ENCODE measurements at places on chromosomes 11 and 22.

DNA sequence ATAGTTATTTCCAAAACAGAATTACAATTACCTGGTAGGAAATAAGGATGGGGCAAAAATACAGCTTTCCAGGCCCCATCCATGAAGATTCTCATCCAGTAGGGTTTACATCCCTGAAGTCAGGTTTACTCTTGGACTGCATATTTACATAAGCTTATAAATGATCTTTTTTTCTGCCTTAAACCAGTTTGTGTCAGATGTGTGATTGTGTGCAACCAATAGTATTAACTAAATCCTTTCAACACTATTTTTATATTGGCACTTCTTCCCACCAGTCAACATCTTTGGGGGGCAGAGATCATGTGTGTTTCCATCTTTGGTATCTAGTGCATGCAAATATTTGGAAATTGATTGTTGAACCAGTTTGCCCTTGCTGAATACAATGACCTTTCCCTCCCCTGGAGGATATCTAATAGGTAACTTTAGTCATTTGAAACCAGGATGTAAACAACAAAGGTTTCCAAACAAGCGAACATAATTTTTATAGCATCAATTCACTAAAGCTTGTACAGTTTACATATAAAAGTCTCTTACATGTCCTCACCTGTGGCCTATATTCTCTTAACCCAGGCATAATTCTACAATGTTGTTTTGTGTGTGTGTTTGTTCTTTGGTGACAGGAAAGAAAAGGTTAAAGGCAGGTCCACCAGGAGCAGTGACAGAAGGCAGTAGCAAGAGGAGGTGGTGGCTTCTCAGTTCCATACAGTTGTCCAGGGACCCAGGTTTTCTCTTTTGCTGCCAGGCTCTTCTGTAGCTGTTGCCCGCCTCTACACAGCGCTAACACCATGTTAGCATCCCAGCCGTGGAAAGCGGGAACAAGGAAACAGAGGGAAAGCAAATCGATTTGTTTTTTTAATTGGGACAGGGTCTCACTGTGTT is 1.7 kb upstream of the ME3 start:
- DNase-seq, result no peak

DNA sequence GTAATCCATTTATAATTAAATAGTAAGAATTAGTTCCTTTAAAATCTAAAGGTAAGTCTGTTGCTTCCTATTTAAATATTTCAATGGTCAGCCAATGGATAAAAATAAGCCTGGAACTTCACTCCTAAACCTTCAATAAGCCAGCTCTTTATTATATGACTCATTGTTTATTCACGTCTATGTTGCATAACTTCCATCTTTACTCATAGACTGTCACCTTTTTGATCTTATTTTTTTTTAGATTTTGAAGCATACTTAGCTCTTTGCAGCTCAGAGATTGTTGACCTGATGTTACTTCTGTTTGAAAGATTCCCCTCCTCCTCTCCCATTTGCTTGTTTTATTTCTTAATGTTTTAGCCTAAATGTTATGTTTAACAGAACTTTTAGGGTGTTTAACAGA is 1571.2 kb upstream of the RAG2 start:
- DNase-seq, result no peak

DNA sequence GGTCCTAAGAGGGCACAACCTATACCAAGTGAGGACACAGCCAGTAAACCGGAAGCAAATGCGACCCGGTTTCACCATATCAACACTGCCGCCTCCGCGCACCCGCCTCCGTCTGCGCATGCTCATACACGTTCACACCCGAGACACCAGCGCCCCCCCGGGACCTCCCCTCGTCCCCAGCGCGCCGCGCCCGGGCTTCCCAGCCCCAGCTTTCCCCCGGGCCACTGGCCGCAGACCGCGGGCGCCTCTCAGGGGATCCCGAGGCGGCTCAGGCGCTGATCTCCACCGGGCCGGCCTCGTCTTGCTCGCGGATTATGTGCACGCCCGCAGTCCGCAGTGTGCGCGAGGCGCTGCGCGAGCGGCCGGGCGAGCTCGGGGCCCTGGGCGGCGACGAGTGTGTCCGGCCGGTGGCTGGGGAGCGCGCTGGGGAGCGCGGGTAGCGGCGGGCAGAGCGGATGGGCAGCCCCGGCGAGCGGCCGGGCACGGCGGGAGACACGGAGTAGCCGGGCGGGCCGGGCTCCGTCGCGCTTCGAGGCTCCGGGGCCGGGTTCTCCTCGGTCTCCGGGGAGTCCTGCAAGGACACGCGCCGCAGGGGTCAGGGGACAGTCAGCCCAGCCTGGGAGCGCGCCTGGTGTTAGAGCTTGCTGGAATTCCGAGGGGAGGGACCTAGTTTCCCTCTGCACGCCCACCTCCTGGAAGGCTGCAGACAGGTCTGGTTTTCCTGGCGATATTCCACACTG is 2.0 kb downstream of the HEPN1 start:
- DNase-seq, result peak; percentile 91

- no peak for DNase-seq
Measured at GRCh38 chr11:133787379-133788141, 57.8 kb downstream of the SPATA19 start.

GRCh38 chr11:83922318-83922717 is 636.2 kb upstream of the CCDC90B start:
- DNase-seq, result no peak

DNA sequence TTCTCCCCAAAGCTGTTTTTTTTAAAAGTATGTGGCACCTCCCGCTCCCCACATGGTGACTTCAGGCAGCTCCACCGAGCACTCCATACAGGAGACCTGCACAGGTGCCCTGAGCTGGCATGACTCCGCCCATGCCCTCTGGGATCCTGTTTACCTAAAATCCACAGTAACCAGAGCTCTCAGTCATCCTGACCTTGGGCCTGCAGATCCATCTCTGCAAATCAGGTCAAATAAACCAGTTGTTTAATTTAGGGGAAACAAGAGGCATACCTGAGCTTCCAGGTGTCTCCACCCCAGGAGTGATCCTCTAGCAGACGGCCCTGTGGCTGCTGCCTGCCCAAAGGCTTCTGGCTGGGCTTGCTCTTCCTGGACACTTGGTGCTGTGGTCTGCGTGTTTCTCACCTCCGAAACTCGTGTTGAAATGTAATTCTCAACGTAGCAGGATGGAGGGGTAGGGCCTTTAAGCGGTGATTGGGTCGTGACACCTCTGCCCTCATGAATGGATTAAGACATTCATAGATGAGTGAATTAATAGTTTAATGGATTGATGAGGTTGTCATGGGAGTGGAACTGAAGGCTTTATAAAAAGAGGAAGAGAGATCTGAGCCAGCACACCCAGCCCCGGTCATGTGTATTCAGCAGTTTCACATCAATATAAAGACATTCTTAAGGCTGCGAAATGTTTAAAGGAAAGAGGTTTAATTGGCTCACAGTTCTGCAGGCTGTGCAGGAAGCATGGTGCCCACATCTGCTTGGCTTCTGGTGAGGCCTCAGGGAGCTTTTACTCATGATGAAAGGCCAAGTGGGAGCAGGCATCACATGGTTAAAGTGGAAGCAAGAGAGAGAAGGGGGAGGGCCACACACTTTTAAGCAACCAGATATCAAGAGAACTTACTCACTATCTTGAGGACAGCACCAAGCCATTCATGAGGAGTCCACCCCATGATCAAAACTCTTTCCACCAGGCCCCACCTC is 34.1 kb downstream of the LINC01488 start:
- no peak for DNase-seq

DNA sequence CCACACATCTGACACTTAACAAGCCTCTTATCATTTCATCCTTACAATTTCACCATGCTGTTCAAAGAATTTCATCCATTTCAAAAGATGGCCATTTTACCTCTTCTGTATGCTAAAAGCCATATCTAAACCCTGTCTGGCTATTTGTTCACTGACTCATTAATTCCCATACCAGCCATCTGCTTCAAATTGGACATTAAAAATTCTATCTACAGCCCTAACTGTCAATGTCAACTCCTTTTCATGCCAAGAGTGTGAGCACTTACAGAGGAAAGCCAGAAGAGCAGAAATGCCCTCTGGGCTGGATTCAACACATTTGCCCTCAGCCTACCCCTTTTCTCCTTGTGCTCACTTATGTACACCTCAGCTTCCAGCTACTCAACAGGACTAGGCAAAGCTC is 59.2 kb downstream of the SYTL2 start:
- no peak for DNase-seq

GRCh38 chr11:86039094-86039493 is 29.8 kb downstream of the PICALM start:
- DNase-seq, result no peak

Data from stimulated activated naive CD8-positive, alpha-beta T cell treated with anti-CD3 and anti-CD28 coated beads, Interleukin-15, amount 100 ng/mL, for 72 hours (primary cell).